ENCODE measurements at places on chromosomes 12 and 14.

GRCh38 chr14:99164712-99165111, 107.3 kb downstream of the BCL11B start:
- no peak for DNase-seq

DNA sequence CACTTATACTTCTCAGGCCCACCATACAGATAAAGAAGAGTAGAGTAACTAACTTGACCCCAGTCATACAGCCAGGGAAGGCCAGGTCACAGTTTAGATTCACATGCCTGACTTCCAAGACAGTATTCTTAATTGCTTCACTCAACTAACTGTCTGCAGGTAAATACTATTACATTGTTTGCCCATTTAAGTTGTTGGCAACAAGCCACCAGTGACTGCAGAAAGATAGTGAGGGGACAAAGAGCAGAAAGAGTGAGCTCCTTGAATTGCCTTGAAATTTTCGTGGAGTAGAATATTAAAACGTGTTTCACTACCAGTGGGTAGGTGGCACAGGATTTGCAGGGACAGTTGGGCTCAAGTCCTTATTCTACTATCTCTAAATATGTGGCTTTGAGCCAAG, 146.3 kb upstream of the RMST start:
- DNase-seq = no peak

DNA sequence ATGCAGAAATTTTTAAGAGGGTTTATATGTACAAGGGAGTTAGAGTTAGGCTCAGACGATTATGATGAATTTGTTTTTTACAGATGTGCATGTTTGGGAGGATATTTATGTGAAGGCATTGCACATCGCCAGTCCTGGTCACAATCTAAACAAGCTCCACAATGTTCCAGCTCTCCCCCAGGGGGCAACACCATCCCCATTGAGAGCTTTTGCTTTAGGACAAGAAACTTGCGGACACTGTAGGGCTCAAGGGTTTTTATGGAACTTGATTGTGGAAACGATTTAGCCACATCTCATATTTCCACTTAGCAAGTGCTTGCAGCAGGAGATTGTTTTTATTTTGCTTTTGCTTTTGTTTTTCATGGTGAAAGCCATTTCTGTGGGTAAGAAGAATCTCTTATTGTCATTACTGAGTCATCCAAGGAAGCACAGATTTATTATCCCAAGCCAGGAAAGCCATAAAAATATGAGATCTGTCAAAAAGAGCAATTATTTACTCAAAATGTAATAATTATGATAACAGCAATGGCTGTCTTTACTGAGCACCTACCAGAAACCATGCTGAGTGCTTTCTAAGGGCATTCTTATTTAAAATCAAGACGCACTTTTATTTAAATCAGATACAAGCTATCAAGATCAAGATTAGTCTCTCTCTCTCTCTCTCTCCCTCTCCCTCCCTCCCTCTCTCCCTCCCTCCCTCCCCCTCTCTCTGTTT, 276.7 kb upstream of the SRRM4 start:
- no peak for DNase-seq

DNA sequence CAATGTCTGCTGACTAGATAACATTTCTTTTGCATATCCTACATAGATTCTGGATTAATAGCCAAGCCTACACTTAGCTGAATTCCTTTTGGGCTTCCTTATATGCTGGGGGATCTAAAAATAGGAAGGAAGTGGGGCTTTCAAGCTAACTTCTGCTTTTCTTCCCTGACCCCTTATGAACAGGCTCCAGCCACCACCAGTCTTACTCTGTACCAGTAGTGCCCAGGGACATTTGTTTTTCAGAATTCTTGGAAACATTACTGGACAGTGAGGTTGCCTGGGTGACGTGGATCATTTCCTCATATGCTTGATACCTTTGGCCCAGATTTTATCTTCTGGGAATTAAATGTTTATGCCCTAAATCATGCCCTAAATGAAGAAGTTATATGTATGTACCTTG, 55.9 kb upstream of the SRRM4 start:
- no peak for DNase-seq

- DNase-seq = no peak
Observed at GRCh38 chr12:74537126-74537706, 419 bp upstream of the ATXN7L3B start.

DNA sequence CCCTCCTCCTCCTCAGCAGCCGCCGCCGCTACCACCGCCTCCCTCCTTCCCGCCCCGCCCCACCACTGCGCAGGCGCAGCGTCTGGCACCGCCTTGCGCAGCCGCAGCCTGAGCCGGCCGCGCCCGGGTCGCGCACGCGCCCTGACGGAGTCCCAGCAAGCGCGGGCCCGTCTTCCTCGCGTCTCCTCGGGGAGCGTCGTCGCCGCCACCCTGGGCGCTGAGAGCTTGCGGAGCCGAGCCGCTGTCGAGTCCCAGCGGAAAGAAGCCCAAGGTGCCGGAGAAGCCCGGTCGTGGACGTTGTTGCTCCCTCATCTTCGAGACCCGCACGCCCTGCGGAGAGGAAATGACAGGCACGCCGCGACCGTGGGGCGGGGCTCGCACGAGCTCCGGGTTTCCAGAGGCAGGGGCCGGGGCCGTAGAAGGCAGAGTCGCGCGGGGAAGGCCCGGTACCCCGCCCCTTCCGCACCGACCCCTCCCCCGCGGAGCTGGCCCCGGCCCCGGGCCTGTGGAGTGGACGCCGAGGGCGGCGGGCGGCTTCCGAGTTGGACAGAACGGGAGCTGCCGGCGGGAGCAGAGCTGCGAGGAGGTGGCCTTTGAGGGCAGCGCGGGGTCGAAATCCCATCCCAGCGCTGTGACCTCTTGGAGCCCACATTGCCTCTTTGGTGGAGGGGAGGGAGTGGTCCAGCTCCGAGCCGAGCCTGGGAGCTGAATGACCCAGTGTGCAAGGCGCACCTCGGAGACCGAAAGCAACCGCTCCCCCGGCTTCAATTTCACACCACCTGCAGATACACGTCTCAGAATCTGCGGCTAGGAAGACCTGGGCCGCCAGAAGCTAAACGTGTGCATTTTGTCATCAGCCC, 469 bp upstream of the RAB35 start:
- DNase-seq = peak; percentile 93

DNA sequence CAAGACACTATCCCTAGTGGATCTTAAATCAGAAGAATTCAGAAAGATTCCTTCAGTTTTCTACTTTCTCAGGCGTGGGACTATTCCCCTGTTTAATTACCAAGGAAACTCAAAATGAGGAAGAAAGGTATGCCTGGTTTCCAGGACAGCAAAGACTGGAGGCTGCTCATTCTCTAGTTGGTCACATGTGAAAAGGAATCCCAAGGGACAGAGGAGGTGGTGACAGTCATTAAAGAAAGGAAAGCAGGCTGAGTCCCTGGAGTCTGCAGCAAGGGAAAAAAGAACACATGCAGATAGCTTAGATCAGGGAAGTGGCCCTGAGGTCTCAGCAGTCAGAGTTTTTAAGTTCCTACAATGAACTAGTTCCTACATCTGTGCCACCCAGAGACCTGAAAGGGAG, 165.4 kb upstream of the CCDC198 start:
- DNase-seq = no peak

GRCh38 chr14:93212432-93212831, 5.4 kb downstream of the UBR7 start:
- no peak for DNase-seq

DNA sequence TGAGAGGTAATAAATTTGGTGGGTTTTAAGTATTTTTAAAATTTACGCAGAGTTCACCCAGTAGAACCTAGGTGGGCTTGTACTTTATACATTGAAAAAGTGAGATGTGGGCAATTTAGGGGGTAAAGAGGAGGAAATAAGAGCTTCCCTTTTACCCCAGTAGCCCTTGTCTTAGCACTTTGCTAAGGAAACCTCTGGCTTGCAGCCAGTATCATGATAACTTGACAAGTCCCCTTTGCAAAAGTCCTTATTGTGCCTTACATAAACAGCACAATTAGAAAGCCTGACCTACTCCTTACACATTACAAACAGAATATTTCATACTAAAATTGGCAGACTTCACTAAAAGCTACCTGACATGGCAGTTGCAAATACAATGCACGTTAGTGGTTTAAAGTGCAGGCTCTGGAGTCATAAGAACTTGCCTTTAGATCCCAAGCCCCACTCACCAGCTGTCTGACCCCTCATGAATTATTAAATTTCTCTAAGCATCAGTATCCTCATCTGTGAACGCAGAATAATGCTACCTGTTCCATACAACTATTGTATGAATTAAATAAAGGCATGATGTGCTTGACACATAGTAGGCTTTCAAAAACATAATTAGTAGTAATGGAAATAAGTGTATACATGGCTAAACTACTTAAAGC, 53.2 kb upstream of the NELL2 start:
- DNase-seq = no peak

- DNase-seq = no peak
Observed at GRCh38 chr12:43957732-43958372, 122.0 kb downstream of the TMEM117 start.

GRCh38 chr12:104166465-104166864, 28.5 kb upstream of the NFYB start:
- DNase-seq = no peak

GRCh38 chr12:29599381-29599780, 101.9 kb upstream of the OVCH1 start:
- no peak for DNase-seq

GRCh38 chr14:102729268-102729667, 48.0 kb upstream of the TRAF3 start:
- DNase-seq = no peak

- DNase-seq = no peak
Observed at GRCh38 chr12:104304261-104305009, 896 bp downstream of the EID3 start.
